ENCODE measurements at places on chromosomes 4 and X. TPM values are rescaled to one million over a fixed set of nuclear protein-coding genes. Genes with fewer than 3 reads are reported as not detected.

PF4V1 gene
- 0.58 TPM for total RNA-seq

FAT4 gene
- total RNA-seq, result 18.5 TPM

APEX2 gene
- total RNA-seq, result 7.9 TPM

SSX3 gene
- total RNA-seq, result not detected

ZFP92 gene
- total RNA-seq, result under 0.01 TPM
